ENCODE measurements at places on chromosomes 5 and 9. TPM values are rescaled to one million over a fixed set of nuclear protein-coding genes. Genes with fewer than 3 reads are reported as not detected.
A peak's percentile ranks its signal among the peaks of the same experiment; 100 is the strongest.

GRCh38 chr5:170110403-170111087, 4.8 kb downstream of the FOXI1 start:
- no peaks in the 10 kb centered on the region for H3K27me3 ChIP-seq
- no peak overlapping the region for H3K4me3 ChIP-seq
- no peak for DNase-seq
- no peaks in the 10 kb centered on the region for H3K36me3 ChIP-seq

GRCh38 chr5:179451114-179451827, 99.1 kb upstream of the RUFY1 start:
- no peaks in the 10 kb centered on the region for H3K4me1 ChIP-seq
- no peaks in the 10 kb centered on the region for H3K36me3 ChIP-seq
- DNase-seq, result no peak
- no peak overlapping the region for H3K27ac ChIP-seq

- H3K4me3 ChIP-seq, result no peak overlapping the region
- DNase-seq, result no peak
- no peak overlapping the region for H3K27ac ChIP-seq
Measured at GRCh38 chr9:112784020-112784785, 33.6 kb downstream of the SNX30 start.

Gene PAEP
- not detected for total RNA-seq

Gene F12
- 0.20 TPM for total RNA-seq

Gene SLCO4C1
- 0.11 TPM for total RNA-seq

DNA sequence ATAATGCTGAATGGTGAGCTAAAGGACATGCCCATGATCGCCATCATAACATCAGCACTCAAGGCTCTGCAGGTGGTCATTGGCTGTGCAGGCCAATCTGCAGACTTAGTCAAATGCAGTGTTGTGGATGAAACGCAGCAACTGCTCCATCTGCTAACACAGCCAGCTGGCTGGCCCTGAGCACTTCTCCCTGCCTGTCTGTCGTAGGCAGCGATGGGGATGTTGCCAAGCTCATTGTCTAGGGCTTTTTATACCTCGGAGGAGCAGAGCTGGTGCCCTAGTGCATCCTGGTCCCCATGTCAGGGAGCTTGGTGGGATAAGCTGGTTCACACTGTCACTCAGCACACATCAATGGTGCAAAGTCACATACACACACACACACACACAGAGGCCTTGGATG, 189.4 kb downstream of the TENT4A start:
- H3K27ac ChIP-seq, result no peak overlapping the region
- no peak overlapping the region for H3K4me3 ChIP-seq
- H3K36me3 ChIP-seq, result no peaks in the 10 kb centered on the region
- no peaks in the 10 kb centered on the region for H3K4me1 ChIP-seq
- no peak for DNase-seq
- no peaks in the 10 kb centered on the region for H3K27me3 ChIP-seq

DNA sequence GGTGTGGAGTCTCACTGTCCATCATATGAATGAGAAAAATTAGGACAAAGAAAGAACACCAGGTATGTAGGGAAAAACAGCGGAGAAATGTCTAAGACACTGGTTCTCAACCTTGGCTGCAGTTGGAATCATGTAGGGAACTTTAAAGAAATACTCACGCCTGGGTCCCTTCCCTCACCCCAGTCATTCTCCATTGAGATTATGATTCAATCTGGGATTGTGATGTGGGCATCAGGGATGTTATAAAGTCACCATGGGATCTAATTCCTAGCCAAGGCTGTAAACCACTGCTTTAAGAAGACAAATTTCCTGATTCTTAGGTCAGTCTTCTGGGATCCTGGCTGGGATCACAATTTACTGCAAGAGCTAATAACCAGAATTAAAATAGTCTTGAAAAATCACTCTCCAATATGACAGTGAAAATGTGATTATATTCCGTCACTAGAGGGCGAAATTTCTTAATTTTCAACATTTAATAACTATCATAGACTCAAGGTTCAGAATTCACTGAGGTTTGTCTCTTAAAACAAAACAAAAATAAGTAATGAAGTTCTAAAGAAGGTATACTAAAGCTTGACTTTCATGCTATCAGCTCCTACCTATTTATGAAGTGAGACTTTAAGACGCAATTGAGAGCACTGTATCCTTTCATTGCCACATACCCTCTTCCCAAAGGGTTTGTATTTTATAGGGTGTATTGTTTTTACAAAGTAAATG, 60.5 kb downstream of the GLDC start:
- no peaks in the 10 kb centered on the region for H3K4me1 ChIP-seq
- no peak overlapping the region for H3K4me3 ChIP-seq
- no peaks in the 10 kb centered on the region for H3K36me3 ChIP-seq
- no peak overlapping the region for H3K27ac ChIP-seq
- DNase-seq, result no peak

DNA sequence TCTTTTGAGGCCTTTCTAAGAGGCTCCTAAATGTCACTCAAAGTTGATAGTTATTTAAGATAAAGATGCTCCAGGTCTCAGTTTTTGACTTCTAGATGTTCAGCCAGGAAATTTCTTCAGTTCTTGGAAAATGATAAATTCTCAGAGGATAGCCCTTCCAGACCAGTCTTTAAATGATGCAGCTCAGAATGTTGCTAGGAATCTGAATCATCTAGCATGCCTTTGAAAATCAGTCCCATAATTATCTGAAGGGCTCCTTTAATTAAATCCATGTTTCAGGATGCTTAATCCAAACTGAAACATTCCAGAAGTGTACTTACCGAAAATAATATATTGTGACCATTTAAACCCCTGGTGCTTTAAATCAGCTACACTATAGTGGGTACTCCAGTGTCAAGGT, 107.5 kb upstream of the FBN2 start:
- H3K27ac ChIP-seq, result no peak overlapping the region
- no peak overlapping the region for H3K4me3 ChIP-seq
- no peaks in the 10 kb centered on the region for H3K4me1 ChIP-seq
- no peaks in the 10 kb centered on the region for H3K27me3 ChIP-seq
- DNase-seq, result no peak
- H3K36me3 ChIP-seq, result no peaks in the 10 kb centered on the region

DNA sequence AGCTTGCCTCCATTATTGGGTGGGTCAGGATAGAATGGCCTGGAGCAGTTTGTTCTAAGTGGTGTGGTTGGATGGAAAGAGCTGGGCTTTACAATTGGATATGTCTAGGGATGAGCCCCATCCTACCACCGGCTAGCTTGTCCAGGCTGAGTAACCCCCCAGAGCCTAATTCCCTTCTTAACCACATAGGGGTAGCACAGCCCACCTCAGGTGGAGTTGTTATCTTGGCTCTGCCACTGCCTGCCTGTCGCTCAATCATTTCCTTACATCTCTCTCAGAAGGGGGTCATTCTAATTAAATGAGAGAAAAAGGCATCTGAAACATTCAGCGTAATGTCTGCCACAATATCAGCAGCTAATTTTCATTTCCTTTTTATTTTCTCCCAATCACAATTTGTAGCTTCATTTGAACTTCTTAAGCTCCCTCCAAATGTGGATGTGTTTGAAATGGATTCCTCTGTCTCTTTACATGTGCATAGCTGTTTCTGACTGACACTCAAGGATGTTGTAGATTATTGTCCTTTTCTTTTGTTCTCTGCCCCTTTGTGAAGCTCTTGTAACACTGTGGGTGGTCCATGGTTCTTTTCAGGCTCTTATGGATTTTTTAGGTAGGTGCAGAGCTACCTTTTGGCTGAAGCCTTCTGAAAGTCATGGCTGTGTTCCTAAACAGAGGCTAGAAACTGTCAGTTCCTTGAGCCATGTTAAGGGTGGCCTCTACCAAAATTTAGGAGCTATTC, 383.1 kb upstream of the KLF4 start:
- H3K36me3 ChIP-seq, result no peaks in the 10 kb centered on the region
- no peaks in the 10 kb centered on the region for H3K27me3 ChIP-seq
- H3K4me1 ChIP-seq, result no peaks in the 10 kb centered on the region

GRCh38 chr5:153147891-153148623, 342.4 kb upstream of the GRIA1 start:
- no peak overlapping the region for H3K4me3 ChIP-seq
- H3K36me3 ChIP-seq, result no peaks in the 10 kb centered on the region
- H3K4me1 ChIP-seq, result no peaks in the 10 kb centered on the region
- H3K27ac ChIP-seq, result no peak overlapping the region

GRCh38 chr9:3980771-3981170, 319.1 kb downstream of the GLIS3 start:
- peak; percentile 28 for DNase-seq
- no peaks in the 10 kb centered on the region for H3K27me3 ChIP-seq
- no peaks in the 10 kb centered on the region for H3K36me3 ChIP-seq
- no peak overlapping the region for H3K27ac ChIP-seq
- no peaks in the 10 kb centered on the region for H3K4me1 ChIP-seq
- no peak overlapping the region for H3K4me3 ChIP-seq

All from adrenal gland (tissue), 19 donors.